H1 (cell line): ENCODE measurements at places on chromosomes 6 and 20.

DNA sequence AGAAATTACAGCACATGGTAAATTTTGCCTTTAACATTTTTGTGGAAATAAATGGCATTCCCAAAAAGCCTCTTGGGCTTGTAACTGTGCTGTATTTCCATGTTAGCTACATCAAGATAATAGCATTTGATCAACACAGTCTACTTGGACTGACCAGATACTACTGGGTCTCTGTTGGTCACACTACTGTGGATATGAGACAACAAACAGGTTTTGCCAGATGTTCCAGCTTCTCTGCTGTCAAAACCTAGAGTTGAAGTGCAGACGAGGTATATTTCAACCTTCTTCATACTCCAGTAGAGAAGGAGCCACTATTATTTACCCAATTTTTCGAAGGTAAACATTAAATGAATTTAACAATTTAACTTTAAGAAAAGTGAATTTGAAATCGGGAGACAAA lies 284.7 kb upstream of the CITED2 start:
- DNase-seq: no peak

- no peak for DNase-seq
Observed at GRCh38 chr6:31948306-31948705, 2.4 kb downstream of the CFB start.

GRCh38 chr20:53126185-53126584 lies 154.0 kb downstream of the TSHZ2 start:
- DNase-seq: no peak

DNA sequence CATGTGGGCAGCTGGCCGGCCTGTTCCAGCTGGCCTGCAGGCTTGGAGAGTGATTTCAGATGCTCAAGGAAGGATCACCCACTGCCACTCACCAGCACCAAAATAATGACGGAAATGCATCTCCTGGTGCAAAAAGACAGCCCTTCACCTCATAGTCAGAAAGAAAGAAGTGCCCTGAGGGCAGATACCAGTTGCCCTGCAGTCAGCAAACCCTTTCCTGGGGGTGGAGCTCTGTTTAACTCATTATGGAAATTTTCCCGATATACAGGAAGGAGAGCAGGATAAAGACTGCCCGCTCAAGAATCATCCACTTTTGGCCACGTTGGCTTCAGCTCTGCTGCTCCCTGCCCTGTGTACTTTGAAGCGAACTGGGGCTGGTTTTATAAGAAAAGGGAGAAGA lies 127.9 kb downstream of the GRM4 start:
- DNase-seq: no peak

DNA sequence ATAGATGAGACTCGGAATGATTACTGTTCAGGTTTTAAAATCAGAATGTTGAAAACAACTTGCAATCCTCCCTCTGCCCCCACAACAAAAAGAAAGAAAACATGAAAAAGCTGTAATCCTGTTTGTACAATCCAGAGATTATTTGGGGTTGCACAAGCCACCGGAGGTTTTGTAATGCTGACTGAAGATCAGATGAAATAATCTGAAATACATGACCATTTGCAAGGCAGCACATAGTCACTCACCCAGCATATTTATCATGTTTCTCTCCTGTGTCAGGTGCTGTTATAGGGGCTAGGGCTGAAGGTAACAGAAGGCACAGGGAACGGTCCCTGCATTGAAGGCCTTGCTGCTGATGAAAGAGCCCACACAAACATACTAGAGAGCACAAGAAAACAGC lies 85.3 kb downstream of the SIM1 start:
- no peak for DNase-seq

- DNase-seq: no peak
Observed at GRCh38 chr20:20454367-20454766, 86.5 kb downstream of the INSM1 start.

DNA sequence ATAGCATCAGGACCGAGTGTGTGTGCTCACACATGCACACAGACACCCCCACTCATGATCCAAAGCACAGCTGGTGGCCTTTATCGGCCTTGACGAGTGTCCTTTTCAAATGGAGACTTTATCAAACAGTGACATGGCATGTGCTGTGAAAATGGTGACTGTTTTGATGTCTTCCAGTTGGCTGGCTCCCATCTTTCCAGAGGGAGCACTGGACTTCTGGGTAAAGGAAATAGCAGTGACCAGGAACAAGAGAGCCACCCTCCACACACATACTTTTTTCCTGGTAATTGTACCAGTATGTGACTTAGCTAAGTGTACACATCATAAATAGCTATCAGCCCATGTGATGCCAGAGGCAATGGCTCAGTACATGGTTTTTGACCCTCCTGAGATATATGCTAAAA lies 52.7 kb downstream of the ZDHHC14 start:
- no peak for DNase-seq

- no peak for DNase-seq
Observed at GRCh38 chr6:155004576-155005372, 9.7 kb downstream of the TIAM2 start.
